Germinal center (tissue), 1 donor: ENCODE measurements at places on chromosomes 3 and 15.

DNA sequence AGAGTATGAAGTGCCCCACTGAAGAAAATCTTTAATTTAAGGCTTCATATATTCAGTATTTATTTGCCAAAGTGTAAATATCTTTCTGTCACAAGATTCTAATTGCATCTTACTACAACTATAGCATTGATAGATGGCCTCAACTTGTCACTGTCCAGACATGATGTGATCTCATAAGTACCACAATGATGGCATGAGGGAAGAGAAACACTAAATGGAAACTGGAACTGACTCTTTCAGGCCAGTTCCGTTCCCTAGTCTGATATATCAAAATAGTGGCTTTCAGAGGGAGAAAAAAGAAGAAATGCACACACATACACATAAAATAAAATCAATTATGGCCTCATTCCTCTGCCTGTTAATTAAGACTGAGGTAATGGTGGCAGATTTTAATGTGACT is 615.7 kb downstream of the TBL1XR1 start:
- DNase-seq, result no peak

- DNase-seq, result no peak
Observed at GRCh38 chr15:27463525-27464088, 492.6 kb downstream of the GABRG3 start.

DNA sequence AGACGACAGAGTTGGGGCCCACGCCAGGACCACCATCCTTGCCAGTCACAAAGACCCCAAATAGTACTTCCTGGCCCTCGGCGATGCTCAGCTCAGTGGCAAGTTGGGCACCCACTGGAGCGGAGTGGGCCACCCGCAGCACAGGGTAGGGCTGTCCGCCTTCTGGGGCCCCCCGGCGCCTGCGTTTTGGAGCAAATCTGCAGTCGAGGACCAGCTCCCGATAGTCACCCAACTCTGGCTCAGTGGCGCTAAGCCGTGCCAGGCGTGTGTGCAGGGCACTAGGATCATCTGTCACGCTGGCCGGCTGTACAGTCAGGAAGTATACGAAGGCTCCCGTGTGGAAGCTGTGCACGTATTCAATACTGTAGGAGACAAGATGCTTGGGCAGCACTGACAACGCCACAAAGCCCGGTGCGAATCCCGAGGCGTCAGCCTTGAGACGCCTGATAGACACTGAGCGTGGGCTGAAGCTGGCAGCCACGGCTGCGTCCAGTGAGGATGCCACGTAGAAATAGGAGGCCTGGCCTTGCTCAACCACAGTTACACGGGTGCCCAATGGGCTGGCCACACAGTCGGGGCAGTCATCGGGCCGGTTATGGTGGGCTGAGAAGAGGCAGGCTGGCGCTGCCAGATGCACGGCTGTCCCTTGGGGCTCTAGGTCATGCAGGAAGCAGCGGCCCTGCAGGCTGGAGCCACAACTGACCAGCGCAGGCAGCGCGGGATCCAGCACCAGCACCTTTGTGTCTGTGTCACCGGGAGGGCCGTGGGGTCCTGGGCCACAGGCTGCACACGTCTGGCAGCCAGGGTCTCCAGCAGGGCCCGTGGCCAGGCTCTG is 945 bp downstream of the MST1R start:
- DNase-seq, result no peak

- DNase-seq, result no peak
Observed at GRCh38 chr3:189684317-189684716, 53.1 kb downstream of the TP63 start.

- no peak for DNase-seq
Observed at GRCh38 chr15:81940467-81941451, 105.1 kb downstream of the MEX3B start.

- no peak for DNase-seq
Observed at GRCh38 chr15:75659141-75659771, 11.5 kb downstream of the SNX33 start.

GRCh38 chr3:15044326-15044725 is 20.8 kb downstream of the MRPS25 start:
- DNase-seq, result no peak

DNA sequence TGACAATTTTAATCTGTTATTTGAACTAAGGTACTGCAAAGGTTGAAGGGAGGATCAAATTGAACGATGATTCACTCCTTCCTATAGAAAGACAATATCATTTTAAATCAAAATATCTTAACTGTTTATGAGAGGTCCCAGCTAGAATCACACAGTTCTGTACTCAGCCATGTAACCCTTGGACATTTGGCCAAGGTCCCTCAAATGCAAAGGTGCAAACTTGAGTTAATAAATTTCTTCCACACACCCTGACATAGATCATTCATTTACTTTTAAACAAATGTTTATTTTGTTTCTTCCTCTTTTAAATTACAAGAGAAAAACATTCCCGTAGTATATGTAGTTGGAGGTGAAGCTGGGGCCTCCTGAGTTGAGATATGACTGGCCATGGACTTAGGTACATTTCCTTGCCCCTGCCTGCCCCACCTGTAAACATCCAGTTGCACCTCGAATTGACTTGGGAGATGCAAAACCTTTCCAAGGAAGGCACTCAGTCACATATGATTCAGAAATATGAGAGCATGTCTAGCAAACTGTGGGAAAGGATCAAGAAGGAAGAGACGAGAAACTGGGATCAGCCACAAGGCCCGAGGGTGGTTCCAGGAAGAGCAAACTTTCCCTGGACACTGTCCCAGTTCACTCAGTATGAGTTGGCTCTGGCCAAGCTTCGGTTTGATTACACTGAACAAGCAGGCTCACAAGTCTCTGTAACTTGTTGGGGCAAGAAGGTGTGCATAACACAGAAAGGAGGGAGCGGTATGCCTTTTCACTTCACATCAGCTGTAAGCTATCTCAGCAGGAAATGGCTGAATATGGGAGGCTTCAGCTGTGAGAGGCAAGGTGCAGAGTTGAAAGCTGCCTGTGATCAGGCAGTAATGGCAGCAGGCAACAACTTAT is 6.7 kb downstream of the TNFSF10 start:
- DNase-seq, result no peak

DNA sequence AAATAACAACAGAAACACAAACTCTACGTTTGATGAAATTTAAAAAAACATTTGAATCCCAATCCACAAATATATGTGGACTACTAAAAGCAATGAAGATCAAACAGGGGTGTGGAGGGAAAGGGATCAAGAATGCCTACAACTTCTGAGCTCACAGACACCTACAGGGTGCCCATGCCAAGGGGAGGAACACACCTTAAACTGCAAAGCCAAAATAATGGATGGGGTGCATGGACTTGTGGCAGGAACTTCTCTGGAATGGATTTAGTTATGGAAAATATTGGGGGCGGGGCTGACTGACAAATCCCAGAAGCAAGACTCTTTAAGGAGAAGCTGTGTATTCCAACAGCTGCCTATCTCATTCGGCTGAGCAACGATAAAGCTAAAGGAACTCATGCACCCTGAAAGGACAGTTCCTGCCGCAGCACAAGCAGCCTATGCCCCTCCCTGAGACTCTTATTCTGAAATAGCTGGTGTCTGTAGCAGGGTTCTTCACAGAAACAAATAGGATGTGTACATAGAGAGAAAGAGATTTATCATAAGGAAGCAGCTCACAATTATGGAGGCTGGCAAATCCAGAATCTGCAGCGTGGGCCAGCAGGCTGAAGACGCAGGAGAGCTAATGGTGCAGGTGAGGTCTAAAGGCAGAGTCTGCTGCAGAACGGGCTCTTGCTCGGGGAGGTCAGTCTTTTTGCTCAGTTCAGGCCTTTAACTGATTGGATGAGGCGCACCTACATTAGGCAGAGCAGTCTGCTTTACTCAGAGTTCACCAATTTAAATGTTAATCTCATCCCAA is 24.5 kb upstream of the PLA2G4D start:
- no peak for DNase-seq

GRCh38 chr3:105780107-105780506 is 88.7 kb downstream of the CBLB start:
- no peak for DNase-seq

- DNase-seq, result no peak
Observed at GRCh38 chr3:140421884-140422283, 256.0 kb upstream of the TRIM42 start.

GRCh38 chr3:9809615-9810432 is at the start of gene TTLL3:
TSS of gene TTLL3 (plus strand) at chr3:9810262. CDS start at chr3:9810662, 400 bp downstream.
- peak; percentile 61 for DNase-seq

GRCh38 chr15:65365229-65365628 is 12.6 kb downstream of the IGDCC3 start:
- DNase-seq, result no peak

GRCh38 chr3:15096046-15096445 is 2.9 kb downstream of the RBSN start:
- no peak for DNase-seq

- no peak for DNase-seq
Observed at GRCh38 chr3:172323894-172324610, 124.2 kb downstream of the GHSR start.

GRCh38 chr3:193040836-193041672 is 123.4 kb upstream of the MB21D2 start:
- DNase-seq, result peak; percentile 11

DNA sequence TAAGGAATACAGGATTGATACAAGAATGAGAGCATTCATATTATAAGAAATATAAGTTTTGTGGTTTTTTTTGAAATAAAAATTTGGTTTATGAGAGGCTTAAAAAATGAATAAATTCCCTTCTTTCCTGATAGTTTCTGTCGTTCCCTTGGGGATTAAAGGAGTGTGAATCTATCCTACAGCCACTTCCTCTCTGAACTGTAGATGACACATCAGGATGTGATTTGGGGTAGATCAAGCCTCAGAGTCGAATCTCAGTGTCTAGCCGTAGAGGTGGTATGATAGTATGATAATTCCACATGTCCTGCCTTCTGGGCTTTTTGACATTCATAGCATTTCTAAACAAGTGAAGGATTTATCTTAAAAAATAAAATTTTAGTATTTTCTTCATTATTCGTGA is 343.1 kb downstream of the LPP start:
- no peak for DNase-seq

DNA sequence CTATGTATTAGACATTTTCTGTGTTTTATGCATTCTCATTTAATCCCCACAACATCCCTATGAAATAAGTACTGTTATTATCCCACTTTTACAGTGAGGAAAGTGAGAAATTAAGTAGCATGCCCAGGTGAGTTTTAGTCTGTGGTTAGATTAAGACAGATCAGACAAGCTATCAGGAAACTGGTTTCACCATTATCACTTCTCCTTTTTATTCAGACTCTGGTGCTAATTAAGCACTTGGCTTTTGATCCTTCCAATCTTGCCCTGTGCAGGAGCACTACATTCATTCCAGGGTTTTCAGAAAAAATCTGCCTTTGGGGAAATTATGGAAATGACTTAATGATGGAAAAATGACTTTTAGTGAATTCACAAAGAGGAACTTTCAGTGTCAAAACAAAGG is 115.2 kb downstream of the TMEM108 start:
- no peak for DNase-seq

DNA sequence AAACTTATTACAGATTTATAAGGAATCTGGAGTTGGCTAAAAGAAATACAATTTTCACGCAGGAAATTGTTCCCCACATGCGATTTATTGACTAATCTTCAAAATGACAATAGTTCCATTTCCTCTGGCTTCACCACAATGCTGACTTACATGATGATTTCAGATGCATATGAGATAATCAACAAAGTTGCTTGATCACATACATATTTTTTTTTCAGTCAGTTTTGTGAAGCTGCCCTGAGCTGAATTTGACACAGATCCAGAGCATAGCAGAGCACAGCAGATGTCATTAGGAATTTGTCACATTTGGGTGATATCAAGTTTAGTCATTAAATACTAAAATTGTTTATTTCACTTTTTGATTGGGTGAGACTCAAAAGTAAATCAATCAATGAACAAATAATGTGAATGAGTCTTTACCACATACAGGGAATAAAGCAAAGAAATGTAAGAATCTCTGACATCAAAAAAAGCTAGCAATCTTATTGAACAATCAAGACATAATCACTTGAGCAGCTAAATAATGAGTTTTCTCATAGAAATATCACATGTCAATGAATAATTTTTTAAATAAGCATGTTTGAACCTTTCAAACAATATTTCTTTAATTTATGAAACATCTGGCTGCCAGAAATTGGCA is 18.3 kb downstream of the CPB1 start:
- DNase-seq, result no peak

GRCh38 chr15:55526559-55527036 is 18.6 kb upstream of the DNAAF4 start:
- peak; percentile 56 for DNase-seq

GRCh38 chr3:114848082-114848481 is 299.0 kb downstream of the ZBTB20 start:
- no peak for DNase-seq

DNA sequence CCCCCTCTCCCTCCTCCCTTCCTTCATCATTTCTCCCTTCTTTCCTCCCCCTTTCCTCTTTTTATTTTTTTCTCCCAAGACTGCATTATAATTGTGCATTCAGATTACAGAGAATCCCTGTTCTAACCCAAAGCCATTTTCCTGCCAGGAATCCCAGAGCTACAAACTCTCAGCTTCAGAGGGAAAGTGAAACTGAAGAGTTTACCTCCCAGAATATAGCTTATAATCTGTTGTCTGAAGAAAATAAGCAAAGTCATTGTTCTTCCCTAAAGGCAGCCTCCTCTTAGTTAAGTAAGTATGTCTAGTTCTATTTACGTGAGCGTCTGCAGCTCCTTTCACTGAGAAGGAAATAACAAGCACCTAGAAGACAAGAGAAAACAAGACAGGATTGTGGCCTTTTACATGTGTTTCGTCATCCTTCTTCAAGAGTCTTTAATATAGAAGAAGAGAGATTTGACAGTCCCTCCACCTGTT is 97.2 kb downstream of the CHST2 start:
- no peak for DNase-seq

DNA sequence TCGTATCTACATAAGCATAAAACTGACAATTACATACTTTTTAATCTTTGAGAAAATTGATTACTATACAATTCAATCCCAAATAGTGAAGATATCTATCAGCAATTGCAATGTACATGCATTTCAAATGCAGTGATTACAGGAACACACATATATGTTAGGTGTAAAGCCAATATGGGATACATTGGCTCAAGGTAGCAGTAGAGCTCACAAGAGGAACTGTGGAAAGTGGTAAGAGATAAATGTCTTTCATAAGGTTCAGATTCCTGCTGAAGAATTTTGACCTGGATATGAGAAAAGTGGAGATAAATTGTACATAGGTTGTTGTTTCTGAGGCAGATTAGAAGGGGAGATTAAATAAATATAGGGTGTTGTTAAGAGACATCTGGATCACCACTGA is 1280.5 kb downstream of the OTOL1 start:
- no peak for DNase-seq

- DNase-seq, result no peak
Observed at GRCh38 chr15:38876621-38877020, 312.0 kb upstream of the RASGRP1 start.

DNA sequence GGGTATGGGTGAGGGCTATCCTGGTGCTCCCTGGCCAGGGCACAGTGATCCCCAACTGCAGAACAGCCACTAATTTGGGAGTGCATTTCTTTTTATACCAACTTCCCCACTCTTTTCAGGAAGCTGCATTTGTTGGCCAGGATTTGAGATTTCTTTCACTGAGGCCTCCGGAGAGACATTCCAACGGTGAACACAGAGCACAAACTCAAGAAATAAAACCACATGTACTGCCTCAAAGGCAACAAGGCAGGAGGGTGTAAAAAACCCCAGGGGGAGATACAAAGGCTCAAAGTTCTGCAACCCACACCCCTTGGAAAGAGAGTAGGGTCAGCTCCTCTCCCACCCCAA is 65.3 kb downstream of the CPN2 start:
- no peak for DNase-seq

GRCh38 chr15:59699810-59700431 is 10.8 kb upstream of the BNIP2 start:
- no peak for DNase-seq

GRCh38 chr3:176992565-176992964 is 204.7 kb downstream of the TBL1XR1 start:
- no peak for DNase-seq

GRCh38 chr3:150736316-150736719 is 26.7 kb downstream of the SIAH2 start:
- no peak for DNase-seq
